ENCODE measurements at places on chromosomes 2 and 18. TPM values are rescaled to one million over a fixed set of nuclear protein-coding genes. Genes with fewer than 3 reads are reported as not detected.

- no peak for DNase-seq
These were observed 757.5 kb downstream of the DPP10 start for GRCh38 chr2:115199966-115200365.

DNA sequence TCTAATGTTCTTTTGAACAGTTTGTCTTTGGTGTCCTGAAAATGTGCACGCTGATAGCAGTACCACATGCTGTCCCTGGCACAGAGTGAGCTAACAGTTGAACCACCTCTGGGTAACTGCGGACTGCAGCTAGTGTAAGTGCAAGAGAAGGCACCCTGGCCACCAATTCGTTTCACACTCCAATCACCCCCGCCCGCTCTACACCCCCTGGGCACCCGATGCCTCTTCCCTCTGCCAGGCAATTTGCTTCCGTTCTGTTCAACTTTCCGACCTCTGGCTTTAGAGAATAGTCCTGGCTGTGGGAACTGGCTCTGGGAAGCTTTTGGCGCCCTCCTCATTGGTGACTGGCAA lies 1.4 kb downstream of the DOCK10 start:
- no peak for DNase-seq

GRCh38 chr2:107259408-107260195 lies 373.6 kb upstream of the ST6GAL2 start:
- no peak for DNase-seq

GRCh38 chr2:86809481-86810121 lies 18.9 kb upstream of the CD8A start:
- no peak for DNase-seq

DNA sequence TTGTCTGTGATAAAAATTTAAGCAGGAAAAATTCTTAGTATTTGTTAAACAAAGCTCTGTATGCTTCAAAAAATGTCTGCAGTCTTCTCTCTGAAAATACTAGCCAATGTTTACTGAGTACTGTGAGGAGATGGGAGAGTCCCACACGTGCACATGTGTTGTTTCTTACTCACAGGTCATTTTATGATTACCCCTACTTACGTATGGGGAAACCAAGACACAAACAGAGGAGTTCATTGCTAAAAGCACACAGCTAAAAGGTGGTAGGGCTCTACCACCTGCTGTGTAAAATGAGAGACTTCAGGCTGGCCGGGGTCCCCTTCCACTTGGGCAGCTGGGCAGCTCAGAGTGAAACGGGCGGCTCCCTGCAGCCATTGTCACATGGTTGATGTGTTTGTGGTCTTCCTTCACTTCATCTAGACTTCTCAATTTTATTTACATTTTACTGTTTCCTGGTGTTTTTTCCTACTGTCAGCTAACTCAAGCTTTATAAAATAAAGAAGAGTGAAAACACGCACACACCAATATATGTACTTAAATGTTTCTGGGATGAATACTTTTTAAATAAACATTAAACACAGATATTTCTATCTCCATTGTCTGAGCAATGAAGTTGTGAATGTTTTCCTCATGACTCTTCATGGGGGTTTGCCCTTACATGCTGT lies 71.2 kb downstream of the MBP start:
- no peak for DNase-seq

EML6 gene
- 2.6 TPM for total RNA-seq

DNA sequence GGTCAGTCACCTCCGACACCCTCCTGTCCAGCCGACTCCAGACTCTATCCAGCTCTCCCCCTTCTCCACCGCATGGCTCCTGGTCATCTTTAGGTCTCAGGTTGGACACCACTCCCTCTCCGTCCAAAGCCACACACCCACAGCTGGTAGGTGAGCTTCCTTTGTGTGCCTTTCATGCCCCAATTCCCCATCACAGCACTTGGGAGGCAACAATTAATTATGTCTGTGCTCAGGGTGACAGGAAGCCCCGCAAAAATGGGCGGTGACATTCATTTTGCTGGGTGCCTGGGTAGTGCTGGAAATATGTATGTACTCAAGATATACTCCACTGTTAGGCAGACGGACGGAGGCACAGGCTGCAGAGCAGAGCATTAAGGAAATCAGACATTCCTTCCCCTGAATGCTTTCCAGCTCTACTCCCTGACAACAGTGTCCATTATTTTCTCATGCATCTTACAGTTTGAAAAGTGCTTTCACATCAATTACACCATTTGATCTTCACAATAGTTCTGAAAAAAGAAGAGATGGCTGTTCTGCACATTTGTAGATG lies 13.1 kb downstream of the EPB41L3 start:
- no peak for DNase-seq

GRCh38 chr2:212146416-212146815 lies 392.2 kb downstream of the ERBB4 start:
- DNase-seq: no peak

ATP6V1B1 gene
- 2.3 TPM for total RNA-seq

CAB39 gene
- total RNA-seq: 63.2 TPM

DNA sequence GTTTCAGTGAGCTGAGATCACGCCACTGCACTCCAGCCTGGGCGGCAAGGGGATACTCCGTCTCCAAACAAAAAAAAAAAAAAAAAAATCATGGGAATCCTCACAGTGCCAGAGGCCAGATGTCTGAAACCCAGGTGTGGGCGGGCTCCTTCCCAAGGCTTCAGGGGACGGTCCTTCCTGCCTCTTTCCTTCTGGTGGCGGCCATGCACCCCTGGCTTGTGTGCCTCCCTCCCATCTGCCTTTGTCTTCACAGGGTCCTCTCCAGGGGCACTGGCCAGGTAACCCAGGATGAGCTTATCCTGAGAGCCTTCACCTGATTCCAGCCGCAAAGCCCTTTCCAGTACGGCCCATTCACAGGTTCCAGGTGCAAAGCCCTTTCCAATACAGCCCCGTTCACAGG lies 40.9 kb upstream of the GPC1 start:
- no peak for DNase-seq

IRS1 gene
- 14.5 TPM for total RNA-seq

DUSP2 gene
- total RNA-seq: 59.4 TPM
